ENCODE measurements at places on chromosomes 5 and 9.

DNA sequence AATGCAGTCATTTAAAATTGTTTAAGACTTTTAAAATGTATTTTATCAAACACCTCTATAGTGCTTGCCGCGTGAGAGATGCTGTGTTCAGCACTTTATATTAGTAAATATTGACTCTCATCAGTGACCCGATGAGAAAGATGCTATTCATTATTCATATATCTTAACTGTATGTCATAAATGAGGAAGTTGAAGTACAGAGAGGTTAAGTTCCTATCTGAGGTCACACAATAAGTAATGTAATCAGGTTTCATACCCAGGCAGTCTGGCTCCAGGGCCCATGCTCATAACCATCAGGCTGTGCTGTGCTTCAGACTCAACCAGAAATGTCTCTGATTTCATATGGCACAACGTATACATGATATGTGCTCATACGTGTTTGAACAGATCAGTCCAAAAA is 119.0 kb downstream of the SV2C start:
- peaks cover 6% of the 10 kb centered on the region for H3K4me1 ChIP-seq
- no peaks in the 10 kb centered on the region for H3K27me3 ChIP-seq
- no peak overlapping the region for H3K4me3 ChIP-seq
- no peak overlapping the region for H3K27ac ChIP-seq

DNA sequence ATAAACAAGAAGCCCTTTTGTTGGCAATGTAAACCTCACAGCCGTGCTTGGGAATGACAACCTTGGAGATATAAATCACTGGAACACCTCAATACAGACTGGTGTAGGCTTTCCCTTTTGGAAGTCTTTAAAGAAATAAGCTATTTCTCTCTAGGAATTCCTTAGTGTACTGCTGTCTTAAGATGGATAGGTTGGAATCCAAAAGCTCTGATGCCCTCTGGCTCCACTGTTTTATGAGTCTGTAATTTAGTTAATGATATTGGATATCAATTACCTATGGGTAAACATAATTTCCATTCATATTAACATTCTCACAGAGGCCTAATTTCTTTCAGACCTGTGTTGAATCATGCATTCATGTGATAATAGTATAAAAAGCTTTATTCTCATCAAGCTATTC is 435.9 kb upstream of the MPDZ start:
- H3K27me3 ChIP-seq: no peaks in the 10 kb centered on the region
- no peak overlapping the region for H3K27ac ChIP-seq
- H3K4me3 ChIP-seq: no peak overlapping the region
- H3K4me1 ChIP-seq: peaks cover 13% of the 10 kb centered on the region
- H3K36me3 ChIP-seq: no peaks in the 10 kb centered on the region

DNA sequence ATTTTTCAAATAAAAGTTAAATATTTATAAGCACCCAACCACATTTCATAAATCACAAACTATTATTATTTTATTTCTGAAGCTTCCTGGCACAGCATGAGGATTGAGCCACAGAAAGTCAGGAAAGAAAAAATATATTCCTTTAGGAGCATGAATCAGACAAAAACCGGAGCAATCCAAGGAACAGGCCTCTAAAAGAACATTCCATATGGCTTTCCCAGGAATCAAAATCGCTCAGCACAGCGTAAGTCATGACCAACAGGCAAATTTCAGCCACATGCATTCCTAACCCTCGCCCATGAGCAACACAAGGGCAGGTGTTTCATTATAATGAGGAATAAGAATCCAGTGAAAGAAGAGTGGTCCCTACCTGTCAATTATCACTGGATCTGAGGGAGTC is 26.7 kb downstream of the EBF1 start:
- H3K36me3 ChIP-seq: no peaks in the 10 kb centered on the region
- no peak for DNase-seq
- H3K27me3 ChIP-seq: no peaks in the 10 kb centered on the region
- no peaks in the 10 kb centered on the region for H3K4me1 ChIP-seq

- H3K36me3 ChIP-seq: no peaks in the 10 kb centered on the region
- no peaks in the 10 kb centered on the region for H3K27me3 ChIP-seq
- H3K4me1 ChIP-seq: no peaks in the 10 kb centered on the region
- H3K27ac ChIP-seq: no peak overlapping the region
- no peak overlapping the region for H3K4me3 ChIP-seq
Measured at GRCh38 chr5:167797933-167798332, 493.5 kb upstream of the WWC1 start.

- no peak overlapping the region for H3K4me3 ChIP-seq
- no peak overlapping the region for H3K27ac ChIP-seq
- H3K27me3 ChIP-seq: no peaks in the 10 kb centered on the region
- peak; percentile 50 for DNase-seq
Measured at GRCh38 chr5:51225789-51226742, 157.2 kb upstream of the ISL1 start.

- H3K36me3 ChIP-seq: no peaks in the 10 kb centered on the region
- H3K27ac ChIP-seq: no peak overlapping the region
Measured at GRCh38 chr9:73116031-73116430, 35.6 kb upstream of the ANXA1 start.

- H3K27me3 ChIP-seq: no peaks in the 10 kb centered on the region
- DNase-seq: no peak
- no peaks in the 10 kb centered on the region for H3K36me3 ChIP-seq
- no peak overlapping the region for H3K4me3 ChIP-seq
Measured at GRCh38 chr9:33695856-33696255, 99.5 kb upstream of the PRSS3 start.

- no peaks in the 10 kb centered on the region for H3K36me3 ChIP-seq
- H3K27ac ChIP-seq: no peak overlapping the region
- H3K4me1 ChIP-seq: no peaks in the 10 kb centered on the region
- DNase-seq: no peak
- H3K27me3 ChIP-seq: no peaks in the 10 kb centered on the region
Measured at GRCh38 chr5:120155873-120156272, 308.2 kb upstream of the PRR16 start.
